ENCODE measurements at places on chromosomes 2 and 18. TPM values are rescaled to one million over a fixed set of nuclear protein-coding genes. Genes with fewer than 3 reads are reported as not detected.

The VWC2L gene
- total RNA-seq = not detected

The MEP1B gene
- 0.06 TPM for total RNA-seq

The WDR7 gene
- total RNA-seq = 2.9 TPM

The MDH1B gene
- total RNA-seq = 1.2 TPM

The SLC39A6 gene
- total RNA-seq = 56.6 TPM

The ABCG5 gene
- total RNA-seq = not detected

The CPO gene
- total RNA-seq = not detected

The KLHL14 gene
- total RNA-seq = not detected

The PLEKHB2 gene
- total RNA-seq = 79.5 TPM

The MRO gene
- 0.18 TPM for total RNA-seq

The IL1R2 gene
- total RNA-seq = 0.93 TPM

The DSC3 gene
- 1.8 TPM for total RNA-seq

The SLC16A14 gene
- total RNA-seq = 1.4 TPM

The TUBA3E gene
- not detected for total RNA-seq

The TWSG1 gene
- total RNA-seq = 16.4 TPM

The SAG gene
- not detected for total RNA-seq

The FAM237A gene
- total RNA-seq = not detected

The FAM161A gene
- total RNA-seq = 7.2 TPM

The ALPI gene
- not detected for total RNA-seq

The HRH4 gene
- 0.02 TPM for total RNA-seq

The LINC00305 gene
- not detected for total RNA-seq

The PARD3B gene
- 0.72 TPM for total RNA-seq

The TMEM163 gene
- total RNA-seq = 0.13 TPM

The ADGRF3 gene
- not detected for total RNA-seq

The MTX2 gene
- total RNA-seq = 43.8 TPM

The NDUFAF7 gene
- 15.6 TPM for total RNA-seq

The PROKR1 gene
- not detected for total RNA-seq

The SERPINB4 gene
- not detected for total RNA-seq

The CCDC142 gene
- total RNA-seq = 13.0 TPM

The ERCC3 gene
- total RNA-seq = 48.7 TPM

The AFF3 gene
- 0.22 TPM for total RNA-seq

The CHRND gene
- not detected for total RNA-seq

The TBR1 gene
- 0.09 TPM for total RNA-seq

The PKDCC gene
- 18.8 TPM for total RNA-seq

The KCNG2 gene
- total RNA-seq = not detected

The CABYR gene
- total RNA-seq = 12.5 TPM

The CROCC2 gene
- not detected for total RNA-seq

The CDH19 gene
- total RNA-seq = 1.3 TPM

Measured in A549 treated with RU486 at 1 μM for 4 hours (cell line).